ENCODE measurements at places on chromosomes 13 and 19.

DNA sequence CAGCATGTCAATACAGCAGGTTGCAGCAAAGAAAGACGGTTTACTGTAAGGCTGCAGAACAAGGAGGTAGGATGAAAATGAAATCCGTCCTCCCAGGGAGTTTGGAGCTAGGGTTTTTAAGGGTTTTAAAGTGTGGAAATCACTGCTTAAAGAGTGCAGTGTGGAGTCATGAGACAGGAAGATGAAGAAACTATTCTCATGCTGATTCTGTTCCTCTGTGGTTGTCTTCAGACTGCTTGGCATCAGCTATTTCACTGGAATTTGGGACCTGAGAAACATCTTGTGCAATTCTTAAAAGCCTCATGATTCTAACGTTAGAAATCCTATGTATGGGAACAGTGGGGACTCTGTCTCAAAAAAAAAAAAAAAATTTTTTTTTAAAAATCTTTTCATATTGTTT, 11.4 kb downstream of the ZNF331 start:
- peak; percentile 4 for DNase-seq

DNA sequence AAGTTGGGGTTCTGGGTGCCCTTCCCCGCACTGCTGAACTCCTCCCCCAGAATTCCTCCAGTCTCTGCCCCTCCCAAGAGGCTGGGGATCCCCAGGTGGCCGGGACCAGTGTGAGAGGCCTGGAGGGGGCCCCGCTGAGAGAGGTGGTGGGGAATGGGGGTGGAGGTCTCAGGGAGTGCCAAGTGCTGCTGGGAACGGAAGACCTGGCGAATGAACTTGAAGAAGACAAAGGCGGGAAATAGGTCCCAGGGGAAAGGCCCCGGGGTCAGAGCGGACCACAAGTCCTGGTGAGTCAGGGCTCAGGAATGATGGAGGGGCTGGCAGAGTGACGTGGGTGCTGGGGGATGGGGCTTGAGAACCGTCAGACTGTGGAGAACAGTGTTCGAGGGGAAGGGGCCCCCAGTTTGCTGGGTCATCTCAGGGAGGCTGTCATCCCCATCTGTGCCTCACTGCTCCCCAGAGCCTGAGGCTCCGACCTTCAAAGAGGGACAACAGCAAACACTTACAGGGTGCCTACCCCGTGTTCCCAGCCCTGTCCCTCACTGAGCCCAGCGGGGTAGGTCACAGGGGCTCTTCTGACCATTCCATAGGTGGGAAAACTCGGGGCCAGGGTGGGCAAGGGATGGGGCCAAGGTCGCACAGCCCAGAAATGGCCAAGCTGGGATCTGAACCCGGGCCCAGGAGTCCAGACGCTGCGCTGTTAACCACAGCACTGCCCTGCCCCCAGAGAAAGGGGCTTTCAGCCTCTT, 16.0 kb upstream of the SEMA6B start:
- DNase-seq = peak; percentile 96

DNA sequence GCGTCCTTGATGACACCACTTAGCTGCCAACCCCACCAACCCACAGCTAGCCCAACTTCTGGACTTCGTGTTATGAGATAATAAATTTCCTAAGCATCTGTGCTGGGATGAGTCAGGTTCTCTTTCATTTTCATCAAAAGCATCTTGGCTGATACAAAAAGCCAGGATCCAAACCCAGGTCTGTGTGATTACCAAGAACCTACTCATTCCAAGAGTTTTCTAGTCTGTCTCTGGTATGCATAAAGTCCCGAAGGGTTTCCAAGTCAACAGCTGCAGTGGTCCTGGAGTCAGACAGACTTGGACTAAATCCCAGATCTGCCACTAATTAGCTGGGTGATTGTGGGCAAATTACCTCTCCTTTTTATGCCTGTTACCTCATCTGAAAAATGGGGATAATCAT, 55.5 kb upstream of the SERP2 start:
- DNase-seq = no peak

DNA sequence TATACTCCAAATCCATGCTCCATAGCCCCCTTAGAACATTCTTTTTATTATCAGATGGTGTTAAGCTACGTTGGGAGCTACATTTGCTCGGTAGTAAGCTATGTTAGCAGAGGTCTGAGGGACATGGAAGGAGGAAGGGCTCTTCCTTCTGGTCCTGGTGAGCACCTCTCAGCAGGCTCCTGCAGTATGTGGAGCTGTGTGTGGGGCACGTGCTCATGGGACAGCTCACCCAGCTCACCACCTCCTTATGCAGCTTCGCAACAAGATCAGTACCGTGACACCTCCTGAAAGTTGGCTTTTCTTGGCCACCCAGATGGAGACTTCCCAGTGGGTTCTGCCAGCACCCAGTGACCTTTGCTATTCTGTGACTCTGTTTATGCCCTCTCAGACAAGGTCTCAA, 400.5 kb upstream of the SLC10A2 start:
- DNase-seq = no peak

DNA sequence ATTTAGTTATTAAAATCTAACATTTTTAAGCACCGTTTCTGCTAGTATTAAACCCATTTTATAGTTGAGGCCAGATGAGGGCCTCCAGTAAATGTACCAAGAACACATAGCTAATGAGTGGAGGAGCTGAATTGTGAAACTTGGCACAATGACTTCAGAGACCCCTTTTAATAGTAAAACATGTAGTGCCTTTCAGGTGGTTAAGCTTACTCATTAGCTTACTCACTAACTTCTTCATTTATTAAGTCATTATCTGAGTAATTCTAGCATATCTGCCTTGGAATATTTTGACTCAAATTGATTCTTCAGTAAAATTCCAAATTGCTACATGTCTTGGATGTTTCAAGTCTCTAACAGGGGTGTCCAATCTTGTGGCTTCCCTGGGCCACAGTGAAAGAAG, 735.2 kb downstream of the LIG4 start:
- DNase-seq = no peak

- peak; percentile 14 for DNase-seq
Observed at GRCh38 chr13:77565635-77566034, 30.1 kb downstream of the SCEL start.

- no peak for DNase-seq
Observed at GRCh38 chr19:33675501-33676124, 53.9 kb downstream of the CHST8 start.

GRCh38 chr13:76927955-76928354, 20.4 kb upstream of the ACOD1 start:
- DNase-seq = no peak

GRCh38 chr13:110784704-110785103, 71.2 kb downstream of the ING1 start:
- no peak for DNase-seq

GRCh38 chr13:98878486-98879126, 99.3 kb downstream of the DOCK9 start:
- DNase-seq = no peak

DNA sequence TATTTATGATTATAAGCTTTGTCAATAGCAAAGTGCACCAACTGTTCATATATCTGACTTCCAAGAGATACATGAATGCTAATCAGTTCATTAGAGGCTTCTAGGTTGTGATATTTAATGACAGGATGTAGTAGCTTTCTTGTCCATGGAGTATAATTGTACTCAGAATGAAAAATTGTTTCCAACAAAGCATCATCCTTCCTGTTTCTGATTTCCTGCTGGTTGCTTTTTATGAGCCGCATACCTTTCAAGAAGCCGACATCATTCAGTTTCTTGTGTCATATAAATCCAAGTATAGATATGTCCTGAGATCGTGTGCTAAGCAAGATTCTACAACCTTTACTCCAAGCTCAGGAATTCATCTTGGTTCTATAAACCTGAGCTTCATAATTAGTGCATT, 326.6 kb downstream of the DIAPH3 start:
- no peak for DNase-seq

GRCh38 chr13:104869501-104869900, 1666.0 kb downstream of the EFNB2 start:
- DNase-seq = no peak

DNA sequence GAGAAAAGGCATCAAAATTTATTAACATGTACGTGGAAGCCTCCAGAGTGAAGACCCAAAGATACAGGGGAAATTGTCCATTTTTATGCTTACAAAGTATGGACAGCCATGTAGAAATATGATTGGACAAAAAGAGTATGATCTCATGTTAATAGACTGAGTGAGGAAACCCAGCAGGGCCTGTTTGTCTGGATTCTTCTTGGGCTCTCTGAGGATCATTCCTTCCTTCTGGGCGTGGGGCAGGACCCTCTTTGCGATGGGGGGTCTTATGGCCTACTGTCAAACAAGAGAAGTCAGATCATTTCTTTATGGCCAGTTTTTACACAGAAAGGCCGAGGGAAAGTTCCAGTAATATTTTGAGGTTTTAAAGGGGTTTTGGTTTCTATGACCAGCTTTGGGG, 110.8 kb downstream of the ESD start:
- DNase-seq = no peak

GRCh38 chr13:113489549-113490495, 689 bp downstream of the DCUN1D2 start:
- no peak for DNase-seq

GRCh38 chr13:28093881-28094280, 6.5 kb downstream of the FLT3 start:
- no peak for DNase-seq

GRCh38 chr13:49561062-49561410, 24.3 kb downstream of the RCBTB1 start:
- DNase-seq = no peak

GRCh38 chr19:11479090-11479897, 1.6 kb downstream of the ELAVL3 start:
- no peak for DNase-seq

- no peak for DNase-seq
Observed at GRCh38 chr13:21576426-21576825, 27.5 kb downstream of the MICU2 start.

DNA sequence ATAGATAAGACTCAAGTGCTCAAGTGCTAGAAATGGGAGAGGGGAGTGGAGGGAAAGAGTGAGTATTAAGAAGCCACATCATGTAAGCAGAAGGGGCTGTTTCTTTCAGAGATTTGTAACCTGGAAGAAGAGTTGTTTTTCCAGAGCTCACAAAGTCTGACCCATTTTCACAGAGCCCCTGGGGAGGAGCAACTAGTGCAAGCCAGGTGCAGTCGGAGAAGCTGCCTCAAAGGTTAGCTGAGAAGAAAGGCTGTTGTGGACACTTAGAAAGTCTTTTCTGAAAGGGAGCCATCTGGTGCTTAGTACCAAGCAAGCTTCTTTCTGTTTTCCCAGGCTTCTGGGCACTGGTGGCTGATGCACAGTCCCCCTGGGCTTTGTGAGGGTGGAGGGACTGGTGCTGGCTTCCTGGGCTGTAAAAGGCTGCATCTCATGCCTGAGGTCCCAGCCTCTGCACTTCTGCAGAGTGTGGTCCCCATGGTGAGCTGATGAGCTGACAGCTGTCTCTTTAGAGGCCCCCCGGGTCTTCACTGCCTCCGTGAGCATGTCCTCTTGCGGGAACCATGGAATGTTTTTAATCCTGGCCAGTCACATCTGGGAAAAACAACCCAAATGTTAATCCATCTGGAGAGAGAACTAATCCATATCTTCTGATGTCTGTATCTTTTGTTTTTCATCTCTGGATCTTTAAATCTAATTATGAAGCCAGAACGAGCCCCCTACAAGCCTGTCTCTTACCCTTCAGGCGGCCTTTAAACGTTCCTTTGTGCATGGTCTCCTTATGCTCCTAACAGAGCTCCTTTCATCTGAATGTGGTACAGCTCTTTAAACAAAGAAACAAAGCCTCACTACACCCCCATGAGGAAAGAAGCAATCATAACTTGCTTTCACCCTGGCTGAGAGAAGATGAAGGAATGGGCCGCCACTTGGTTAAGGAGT, 40.2 kb downstream of the OLFM4 start:
- DNase-seq = no peak

DNA sequence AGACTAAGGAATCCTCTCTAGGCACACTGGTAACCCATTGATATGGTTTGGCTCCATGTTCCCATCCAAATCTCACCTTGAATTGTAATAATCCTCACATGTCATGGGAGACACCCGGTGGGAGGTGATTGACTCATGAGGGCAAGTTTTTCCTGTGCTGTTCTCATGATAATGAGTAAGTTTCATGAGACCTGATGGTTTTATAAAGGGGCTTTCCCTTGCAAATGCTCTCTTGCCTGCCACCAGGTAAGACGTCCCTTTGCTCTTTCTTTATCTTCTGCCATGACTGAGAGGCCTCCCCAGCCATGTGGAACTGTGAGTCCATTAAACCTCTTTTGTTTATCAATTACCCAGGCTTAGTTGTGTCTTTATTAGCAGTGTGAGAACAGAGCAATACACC, 81.4 kb upstream of the GPC6 start:
- DNase-seq = no peak

DNA sequence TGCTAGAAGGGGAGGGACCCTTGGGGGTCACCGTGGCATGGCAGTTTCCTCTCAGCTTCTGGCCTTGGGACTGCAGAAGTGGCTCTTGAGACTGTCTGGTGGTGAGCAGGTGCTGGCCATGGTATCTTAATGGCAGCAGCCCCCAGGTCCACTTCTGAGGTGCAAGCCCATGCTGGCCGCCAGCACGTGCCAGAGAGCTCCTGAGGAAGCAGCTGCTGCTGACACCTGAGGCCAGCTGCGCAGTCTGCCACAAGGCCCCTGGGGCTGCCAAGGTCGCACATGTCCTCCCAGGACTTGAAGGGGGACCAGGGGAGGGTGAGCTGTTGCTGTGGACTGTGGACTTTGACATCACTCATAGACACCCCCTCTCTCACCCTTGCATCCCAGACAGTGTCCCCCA, 48.0 kb downstream of the NFIX start:
- DNase-seq = no peak

GRCh38 chr19:53868091-53868891, 608 bp downstream of the MYADM start:
- DNase-seq = peak; percentile 34

GRCh38 chr13:66322193-66322740, 907.9 kb downstream of the PCDH9 start:
- DNase-seq = no peak

- DNase-seq = no peak
Observed at GRCh38 chr13:59728896-59729545, 434.7 kb downstream of the DIAPH3 start.

DNA sequence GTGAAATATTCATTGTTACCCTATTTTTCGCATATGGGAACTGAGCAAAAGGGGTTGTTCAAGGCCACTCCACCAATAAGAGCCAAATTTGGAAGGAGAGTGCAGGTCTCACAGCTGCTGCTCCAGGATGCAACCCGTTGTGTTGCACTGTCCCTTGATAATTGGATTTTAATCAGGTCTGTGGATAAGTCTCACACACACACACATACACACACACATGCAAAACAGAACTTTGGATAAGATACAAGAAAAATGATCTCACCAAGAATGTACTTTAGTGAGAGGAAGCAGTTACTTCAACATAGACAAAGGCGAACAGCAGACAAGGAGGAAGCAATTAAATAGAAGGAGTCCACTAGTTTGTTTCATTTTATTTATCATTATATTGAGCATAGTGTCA, 127.3 kb upstream of the EDNRB start:
- DNase-seq = no peak
